Activated CD8-positive, alpha-beta memory T cell treated with anti-CD3 and anti-CD28 coated beads for 1 hour (primary cell): ENCODE measurements at places on chromosomes 11 and 22.

DNA sequence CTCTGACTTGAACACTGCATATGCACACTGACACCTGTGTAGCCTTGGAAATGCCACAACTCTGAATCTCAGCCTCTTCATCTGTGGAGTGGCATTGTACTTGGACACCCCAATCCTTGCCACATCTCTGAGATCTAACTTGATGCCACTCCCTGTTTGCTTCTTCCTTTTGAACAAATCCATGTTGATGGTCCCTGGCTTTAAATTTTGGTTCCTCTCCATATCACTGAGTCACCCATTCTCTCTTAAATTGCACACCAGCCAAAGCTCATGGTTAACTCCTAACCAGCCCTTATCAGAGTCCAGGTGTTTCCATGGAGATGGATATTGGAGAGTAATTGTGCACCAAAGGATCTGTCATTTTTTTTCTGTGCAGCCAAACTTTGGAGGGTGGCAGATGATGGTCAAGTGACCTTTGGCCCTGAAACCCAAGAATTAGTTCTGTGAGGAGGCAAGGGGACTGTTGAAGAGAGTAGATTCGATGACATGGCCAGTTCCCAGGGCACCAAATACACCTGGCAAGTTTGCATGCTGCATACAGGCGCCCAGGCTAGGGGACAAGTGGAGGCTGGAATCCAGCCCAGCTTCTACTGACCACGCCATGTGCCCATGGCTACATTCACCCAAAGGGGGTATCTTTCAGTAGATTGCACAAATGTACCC, 25.1 kb upstream of the PAMR1 start:
- no peak for DNase-seq

DNA sequence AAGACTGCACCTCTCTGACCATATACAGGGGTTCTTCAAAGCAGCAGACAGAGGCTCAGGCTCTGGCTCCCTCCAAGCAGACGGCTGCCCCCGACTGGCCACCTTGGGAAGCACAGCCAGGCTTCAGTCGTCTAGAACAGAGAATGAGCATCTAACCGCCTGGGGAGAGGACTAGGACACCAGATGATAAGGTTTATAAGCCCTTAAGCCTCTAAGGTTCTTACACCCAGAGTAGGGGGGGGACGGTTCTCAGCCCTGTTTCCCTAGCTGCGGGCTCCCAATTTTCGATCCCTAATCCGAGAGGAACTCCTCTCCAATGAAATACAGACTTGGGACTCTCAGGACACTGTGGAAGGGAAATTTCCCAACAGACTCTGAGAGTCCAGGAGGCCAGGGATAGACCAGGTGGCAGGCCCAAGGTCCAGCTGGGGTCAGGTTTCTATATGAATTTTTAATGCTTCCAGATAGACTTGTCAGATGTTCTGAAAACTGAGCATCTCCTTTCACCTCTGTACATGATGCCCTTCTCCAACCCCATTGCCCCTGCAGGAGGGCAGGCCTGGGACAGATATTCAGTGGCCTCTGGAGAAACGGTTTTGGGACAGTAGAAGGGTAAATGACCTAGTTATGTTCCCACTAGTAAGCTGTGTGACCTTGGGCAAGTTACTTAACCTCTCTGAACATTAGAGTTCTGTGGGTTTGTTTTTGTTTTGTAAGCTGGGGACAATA, 20.2 kb downstream of the RTN4RL2 start:
- DNase-seq: no peak

DNA sequence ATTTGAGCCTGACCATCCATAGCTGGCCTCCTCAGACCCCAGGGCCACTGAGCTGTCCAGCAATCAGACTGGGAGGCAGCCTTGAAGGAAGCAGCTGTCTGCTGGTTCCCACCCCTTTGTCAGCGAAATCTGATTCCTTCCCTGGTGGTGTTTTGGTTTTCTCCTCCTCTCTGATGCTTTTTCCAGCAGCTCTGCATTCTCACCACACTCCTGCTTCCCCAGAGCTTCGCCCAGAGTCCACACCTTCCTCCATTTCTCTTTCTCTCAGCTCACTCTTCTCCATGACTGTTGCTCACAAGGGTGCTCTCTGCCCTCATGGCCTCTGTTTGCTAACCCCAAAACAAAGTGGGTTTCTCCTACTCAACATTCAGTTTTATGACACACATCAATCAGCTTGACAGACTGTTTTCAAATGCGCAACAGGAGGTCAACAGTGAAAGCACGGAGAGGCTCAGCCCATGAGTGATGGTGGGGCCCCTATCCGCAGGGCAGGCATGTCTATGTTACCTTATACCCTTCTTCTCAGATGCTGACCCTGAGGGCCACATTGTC, 130.6 kb upstream of the MTNR1B start:
- no peak for DNase-seq

DNA sequence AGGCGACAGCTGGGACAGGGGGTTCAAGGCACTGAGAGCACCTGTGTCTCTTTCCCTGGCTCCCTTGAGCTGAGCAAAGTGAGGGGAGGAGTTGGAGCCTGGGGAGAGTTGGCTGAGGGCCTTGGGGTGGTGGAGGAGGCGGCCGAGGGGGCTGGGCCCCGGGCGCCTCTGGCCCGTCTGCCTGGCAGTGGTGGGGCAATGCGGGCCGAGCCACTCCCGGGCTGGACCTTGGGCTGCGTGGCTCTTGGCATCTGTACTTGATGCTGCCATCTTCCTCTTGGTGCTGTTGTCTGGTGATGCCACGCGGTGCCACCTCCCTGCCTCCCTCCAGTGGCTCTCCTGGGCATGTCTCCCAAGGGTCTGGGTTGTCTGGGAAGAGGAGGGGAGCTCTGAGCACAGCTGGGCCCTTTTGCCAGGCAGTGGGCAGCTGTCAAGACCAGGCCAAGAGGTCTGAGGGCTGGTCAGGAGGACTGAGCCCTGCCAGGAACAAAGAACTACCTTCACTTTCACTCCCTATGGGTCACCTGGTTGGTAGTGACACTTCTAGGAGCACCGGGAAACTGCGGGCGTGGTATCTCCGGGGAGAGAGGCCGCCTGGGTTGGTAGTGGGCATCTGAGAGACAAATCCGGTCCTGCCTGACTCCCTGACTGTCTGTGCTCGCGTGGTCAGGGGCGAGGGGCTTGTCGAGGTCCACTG, 1.3 kb downstream of the GRIK4 start:
- no peak for DNase-seq

GRCh38 chr22:43844560-43845545, 17.5 kb downstream of the SULT4A1 start:
- no peak for DNase-seq

GRCh38 chr11:27456140-27456794, 16.3 kb downstream of the LGR4 start:
- no peak for DNase-seq

GRCh38 chr11:2173761-2174160, 2.1 kb upstream of the TH start:
- no peak for DNase-seq

DNA sequence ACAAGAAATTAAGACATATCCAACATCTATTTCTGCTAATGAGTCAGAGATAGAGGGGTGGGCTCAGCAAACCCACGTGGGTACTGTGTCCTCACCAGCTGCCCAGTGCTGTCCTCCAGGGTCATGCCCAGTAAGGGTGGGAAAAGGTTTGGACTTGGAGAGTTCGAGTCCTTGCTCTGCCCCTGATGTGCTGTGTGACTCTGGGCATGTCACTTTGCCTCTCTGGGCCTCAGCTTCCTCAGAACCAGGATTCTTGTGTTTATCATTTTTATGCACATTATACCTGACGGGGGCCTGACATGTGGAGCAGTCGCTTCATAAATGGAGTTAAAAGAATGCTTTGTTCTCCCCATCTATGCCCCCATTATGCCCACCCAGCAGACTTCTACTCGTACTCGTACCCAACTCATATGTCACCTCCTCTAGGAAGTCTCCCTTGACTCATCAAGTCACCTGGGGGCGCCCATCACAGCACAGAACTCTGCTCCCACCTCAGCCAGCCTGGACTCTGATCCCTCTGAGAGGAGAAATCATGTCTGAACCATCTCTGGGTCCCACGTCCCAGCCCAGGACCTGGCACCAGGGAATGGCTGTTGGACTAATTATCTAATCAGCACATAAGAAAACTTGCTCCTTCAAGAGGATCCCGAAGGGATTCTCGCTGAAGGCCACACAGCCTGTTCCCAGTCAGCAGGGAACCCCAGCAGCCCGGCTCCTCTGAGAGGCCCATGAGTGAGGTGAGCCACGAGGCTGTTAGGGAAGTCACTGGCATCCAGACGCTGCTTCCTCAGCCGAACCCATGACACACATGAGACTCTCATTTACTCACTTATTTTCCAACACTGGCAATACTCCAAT, 38.7 kb upstream of the TSKU start:
- DNase-seq: no peak

GRCh38 chr22:38163844-38164550, 17.6 kb downstream of the PLA2G6 start:
- DNase-seq: no peak

GRCh38 chr22:33325232-33326004, 267.2 kb upstream of the SYN3 start:
- DNase-seq: no peak

- no peak for DNase-seq
These were observed 947.7 kb upstream of the TENM4 start for GRCh38 chr11:80388536-80388935.

GRCh38 chr11:18468961-18469360, 13.3 kb downstream of the LDHAL6A start:
- DNase-seq: no peak

DNA sequence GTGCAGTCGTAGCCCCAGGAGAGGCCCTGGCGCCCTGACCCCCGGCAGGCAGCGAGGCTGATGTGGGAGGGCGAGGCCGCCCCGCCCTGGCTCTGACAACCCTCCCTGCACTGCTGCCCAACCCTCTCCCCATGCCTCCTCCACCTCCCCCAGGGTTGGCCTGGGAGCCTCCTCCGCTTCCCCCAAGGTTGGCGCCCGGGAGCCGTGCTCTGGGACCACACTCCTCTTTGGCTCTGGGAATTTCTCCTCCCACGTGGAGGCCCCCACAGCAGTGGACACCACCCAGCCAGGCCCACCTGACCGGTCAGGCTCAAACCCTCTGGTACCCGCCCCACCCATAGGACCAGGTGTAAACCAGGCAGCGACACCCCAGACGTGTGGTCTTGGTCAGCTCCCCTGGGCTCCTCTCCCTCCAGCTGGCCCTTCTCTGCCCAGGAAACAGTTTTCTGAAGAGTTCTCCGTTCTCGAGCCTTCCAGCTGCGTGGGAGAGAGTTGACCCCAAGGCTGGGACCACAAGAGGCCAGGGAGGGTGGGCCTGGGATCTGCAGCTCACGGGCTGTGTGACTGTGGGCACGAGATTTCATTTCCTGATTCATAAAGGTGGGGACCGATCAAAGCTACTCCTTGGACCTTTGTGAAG, 39.5 kb upstream of the BRSK2 start:
- DNase-seq: no peak

GRCh38 chr11:75766443-75767227, 1.9 kb upstream of the DGAT2 start:
- DNase-seq: no peak

DNA sequence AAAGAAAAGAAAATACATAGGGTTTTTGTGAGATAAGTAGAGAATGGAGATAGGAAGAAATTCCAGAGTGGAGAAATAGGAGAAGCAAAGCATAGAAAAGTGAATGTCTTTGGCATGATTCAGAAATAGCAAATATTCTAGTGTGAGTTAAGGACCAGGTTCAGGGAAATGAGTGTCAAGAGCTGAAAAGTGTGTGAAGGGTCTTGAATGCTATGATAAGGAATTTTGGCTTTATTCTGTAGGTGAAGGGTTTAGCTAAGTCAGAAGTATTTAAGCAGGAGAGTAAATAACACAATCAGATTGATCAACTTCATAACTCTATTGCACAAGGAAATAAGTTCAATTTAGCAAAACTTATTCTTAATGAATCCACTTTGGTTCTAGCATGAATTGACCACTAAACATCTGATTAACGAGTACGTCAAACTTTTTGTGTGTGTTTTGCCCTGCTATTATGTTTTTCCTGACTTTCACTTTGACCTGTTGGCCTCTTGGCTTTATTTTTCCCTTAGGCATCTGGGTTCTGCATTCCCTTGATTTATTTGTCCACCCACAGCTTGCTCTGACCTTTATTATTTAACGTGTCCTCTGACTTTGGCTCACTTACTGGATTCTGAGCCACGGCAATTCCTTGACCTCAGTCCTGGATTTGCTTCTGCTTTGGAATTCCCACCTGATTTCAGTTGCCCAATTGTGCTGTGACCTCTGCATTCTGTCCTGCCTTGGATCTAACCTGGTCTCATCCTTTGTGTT, 11.9 kb upstream of the TMEM218 start:
- DNase-seq: no peak

GRCh38 chr11:35285471-35285870, 133.9 kb downstream of the SLC1A2 start:
- no peak for DNase-seq

GRCh38 chr11:87897071-87897470, 278.2 kb downstream of the RAB38 start:
- DNase-seq: no peak

- no peak for DNase-seq
These were observed 33.3 kb upstream of the KCNJ11 start for GRCh38 chr11:17421781-17422180.

- no peak for DNase-seq
These were observed 118.0 kb downstream of the GRIK4 start for GRCh38 chr11:120629407-120630080.

DNA sequence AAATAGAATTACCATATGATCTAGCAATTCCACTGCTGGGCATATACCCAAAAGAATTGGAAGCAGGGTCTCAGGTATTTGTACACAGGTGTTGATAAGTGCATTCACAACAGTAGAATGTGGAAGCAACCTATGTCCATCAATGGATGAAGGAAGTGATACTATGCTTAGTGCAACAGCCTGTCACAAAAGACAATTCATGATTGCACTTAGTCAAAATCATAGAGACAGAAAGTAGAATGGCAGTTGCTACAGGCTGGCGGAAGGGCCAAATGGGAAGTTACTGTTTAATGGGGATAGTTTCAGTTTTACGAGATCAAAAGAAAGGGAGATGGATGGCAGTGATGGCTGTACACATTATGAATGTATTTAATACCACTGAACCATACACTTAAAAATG, 42.0 kb downstream of the SGSM3 start:
- DNase-seq: no peak

DNA sequence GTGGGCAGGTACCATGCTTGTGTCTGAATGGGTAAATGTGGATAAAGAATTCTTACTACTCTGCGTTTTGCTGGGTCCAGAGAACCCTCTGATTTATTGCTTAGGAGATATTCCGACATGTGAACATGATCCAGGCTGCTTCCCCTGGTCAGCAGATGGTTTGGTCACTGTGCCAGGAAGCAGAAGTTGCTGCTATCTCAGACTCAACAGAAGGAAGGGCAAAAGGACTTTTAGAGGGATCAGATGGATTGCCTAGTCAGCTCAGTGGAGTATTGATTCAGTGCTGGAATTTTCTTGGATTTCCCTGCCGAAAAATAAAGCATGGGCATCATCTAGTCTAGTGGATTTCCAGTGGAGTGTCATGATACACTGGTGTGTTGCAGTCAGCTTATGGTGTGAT, 440.1 kb downstream of the NTM start:
- DNase-seq: no peak

DNA sequence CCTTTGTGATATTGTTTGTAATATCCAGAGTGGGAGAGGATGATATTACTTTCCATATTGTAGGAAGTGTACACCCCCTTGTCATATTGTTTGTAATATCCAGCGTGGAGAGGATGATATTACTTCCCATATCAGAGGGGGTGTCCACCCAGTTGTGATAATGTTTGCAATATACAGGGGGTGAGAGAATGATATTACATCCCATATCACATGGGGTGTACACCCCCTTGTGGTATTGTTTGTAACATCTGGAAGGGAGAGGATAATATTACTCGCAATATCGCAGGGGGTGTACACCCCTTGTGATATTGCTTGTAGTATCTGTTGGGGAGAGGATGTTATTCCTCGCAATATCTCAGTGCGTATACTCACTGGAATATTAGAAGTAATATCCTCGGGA, 61.5 kb downstream of the PRSS23 start:
- DNase-seq: no peak

GRCh38 chr11:22337596-22338485, at the start of gene SLC17A6:
Gene SLC17A6 (plus strand): TSS chr11:22338381. CDS start chr11:22338534, 153 bp downstream.
- DNase-seq: no peak
